A549 treated with Mapracorat at 1 μM for 4 hours (cell line): ENCODE measurements at places on chromosomes 12 and 14. TPM values are rescaled to one million over a fixed set of nuclear protein-coding genes. Genes with fewer than 3 reads are reported as not detected.

Gene ADAM20
- total RNA-seq = not detected in 5 replicates

Gene M6PR
- total RNA-seq = 145 to 170 TPM (median 151 TPM) in 5 replicates

Gene ITPR2
- total RNA-seq = 2.0 to 3.2 TPM (median 2.5 TPM) in 5 replicates

Gene HPD
- total RNA-seq = 1.3 to 2.2 TPM (median 1.8 TPM) in 5 replicates

Gene PLEKHD1
- total RNA-seq = 0.03 to 0.06 TPM (median 0.06 TPM) in 3 of 5 replicates, not detected in the others

Gene CIDEB
- 0.08 to 0.24 TPM (median 0.17 TPM) in 5 replicates for total RNA-seq

Gene RNASE3
- not detected in 5 replicates for total RNA-seq

Gene FOXN4
- total RNA-seq = 0.15 to 0.20 TPM in 2 of 5 replicates, not detected in the others

Gene EPS8
- 44.5 to 55.7 TPM (median 50.8 TPM) in 5 replicates for total RNA-seq
